ENCODE measurements at places on chromosomes 2 and 18. TPM values are rescaled to one million over a fixed set of nuclear protein-coding genes. Genes with fewer than 3 reads are reported as not detected.

GPR155 gene
- total RNA-seq, result 3.8 TPM

ARHGAP25 gene
- total RNA-seq, result 24.9 TPM

IL1RN gene
- not detected for total RNA-seq

ANO7 gene
- 0.68 TPM for total RNA-seq

All from glomerular endothelial cell (primary cell).